ENCODE measurements at places on chromosomes 2 and 18. TPM values are rescaled to one million over a fixed set of nuclear protein-coding genes. Genes with fewer than 3 reads are reported as not detected.

CPO gene
- not detected for total RNA-seq

PDCL3 gene
- total RNA-seq, result 45.5 TPM

CHRND gene
- not detected for total RNA-seq

STK25 gene
- 125 TPM for total RNA-seq

REG1B gene
- not detected for total RNA-seq

All from activated T-helper 1 cell treated with anti-CD3 and anti-CD28 coated beads, Interleukin-12 subunit alpha, Interleukin-12 subunit beta, Interleukin-2, Interleukin-4 antibody, amounts not matched to agents 30 ng/mL and 10 ng/mL and 1 ng/mL, durations not matched to agents 14 hours and 24 hours and 36 hours (primary cell).